ENCODE measurements at places on chromosomes 12 and 14.

DNA sequence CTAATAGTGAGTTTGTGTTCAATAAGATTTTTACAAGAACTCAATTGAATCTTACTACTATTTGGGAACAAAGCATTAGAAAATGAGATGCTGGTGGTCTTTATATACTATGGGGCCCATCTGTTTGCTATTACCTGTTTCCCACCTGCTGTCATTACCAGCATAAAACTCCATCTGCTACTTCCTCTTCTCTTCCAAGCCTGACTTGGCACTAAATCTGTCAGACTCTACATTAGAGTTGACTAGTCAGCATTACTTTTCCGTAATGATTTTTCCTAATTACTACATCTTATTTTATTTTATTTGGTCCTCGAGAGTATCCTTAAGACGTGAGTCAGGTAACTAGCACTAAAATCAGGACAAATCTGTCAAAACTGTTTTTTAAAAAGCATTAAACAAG is 68.1 kb upstream of the KRR1 start:
- no peak for DNase-seq

DNA sequence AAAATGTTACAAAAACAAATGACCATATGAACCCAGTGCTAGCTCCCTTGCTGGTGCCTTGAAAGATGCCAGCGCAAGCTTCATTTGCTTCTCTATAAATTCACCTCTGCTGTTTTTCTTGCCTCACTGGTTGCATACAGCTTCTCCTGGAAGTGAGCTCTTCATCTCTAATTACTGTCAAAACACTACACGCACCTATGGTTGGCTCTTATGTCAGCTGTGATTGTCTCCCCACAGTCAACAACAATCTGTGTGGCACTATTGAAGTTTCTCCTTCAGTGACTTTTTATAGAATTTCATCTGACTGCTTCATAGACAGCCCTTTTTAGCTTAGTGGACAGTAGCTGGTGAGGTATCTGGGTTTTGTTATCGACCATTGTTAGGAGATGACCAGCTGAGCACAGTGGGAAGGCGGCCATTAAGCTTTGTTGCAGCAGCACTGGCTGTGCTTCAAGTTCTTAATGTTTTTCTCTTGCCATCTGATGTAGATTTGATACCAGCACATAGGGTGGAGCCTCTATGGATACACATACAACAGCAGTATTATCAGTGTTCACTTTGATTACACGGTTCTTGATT is 131.8 kb downstream of the KITLG start:
- DNase-seq = no peak

- no peak for DNase-seq
Observed at GRCh38 chr12:77553976-77554619, 276.6 kb upstream of the NAV3 start.

DNA sequence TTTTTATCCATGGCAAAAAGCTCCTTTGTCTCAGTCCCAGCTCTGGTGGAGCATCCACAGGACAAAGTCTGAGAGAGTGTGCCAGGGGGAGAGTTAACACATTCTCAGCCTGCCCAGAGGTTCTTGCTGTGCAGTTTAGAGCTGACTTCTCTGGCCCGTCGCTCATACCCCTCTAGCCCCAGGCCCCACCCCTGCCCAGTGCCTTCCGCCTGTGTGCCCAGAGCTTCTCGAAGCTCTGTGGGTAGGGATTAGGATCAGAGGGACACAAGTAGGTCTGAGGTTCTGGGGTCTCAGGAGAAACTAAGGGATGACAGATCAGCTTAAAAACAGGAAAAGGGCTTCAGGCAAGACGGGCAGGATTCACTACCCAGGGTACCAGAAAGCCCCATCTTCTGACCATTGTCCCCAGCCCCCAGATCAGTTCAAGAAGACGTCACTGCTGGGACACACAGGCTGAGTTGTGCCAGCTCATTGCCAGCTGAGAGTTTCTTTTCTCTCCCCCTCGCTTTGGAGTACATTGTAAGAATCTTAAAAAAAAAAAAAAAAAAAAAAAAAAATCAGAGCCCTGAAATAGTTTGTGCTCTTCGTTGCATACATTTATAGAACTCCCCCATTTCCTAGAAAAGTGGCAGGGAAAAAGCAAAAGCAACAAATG is 127.0 kb downstream of the GCH1 start:
- no peak for DNase-seq

GRCh38 chr14:20429801-20430669 is 5.9 kb downstream of the KLHL33 start:
- no peak for DNase-seq

DNA sequence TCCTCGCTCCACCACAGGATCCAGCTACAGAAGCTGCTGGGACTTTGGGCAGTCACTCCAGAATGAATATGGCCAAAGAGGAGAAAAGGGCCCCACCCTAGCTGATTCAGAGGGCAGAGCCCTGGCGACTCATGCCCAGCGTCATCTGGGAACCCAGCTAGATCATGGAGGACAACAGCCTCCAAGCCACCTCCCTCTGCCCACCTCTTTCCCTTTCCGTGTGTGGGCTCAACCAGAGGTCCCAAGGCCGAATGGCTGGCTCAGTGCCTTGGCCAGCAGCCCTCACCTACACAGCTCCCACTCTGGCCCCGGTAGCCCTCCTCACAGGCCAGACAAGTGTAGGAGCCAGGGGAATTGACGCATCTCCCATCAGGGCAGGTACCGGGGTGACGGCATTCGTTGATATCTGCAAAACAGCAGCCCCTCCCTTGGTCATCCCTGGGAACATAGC is 17.4 kb downstream of the ISCA2 start:
- DNase-seq = peak; percentile 24

GRCh38 chr14:51283402-51284085 is 43.5 kb downstream of the TMX1 start:
- DNase-seq = peak; percentile 92

DNA sequence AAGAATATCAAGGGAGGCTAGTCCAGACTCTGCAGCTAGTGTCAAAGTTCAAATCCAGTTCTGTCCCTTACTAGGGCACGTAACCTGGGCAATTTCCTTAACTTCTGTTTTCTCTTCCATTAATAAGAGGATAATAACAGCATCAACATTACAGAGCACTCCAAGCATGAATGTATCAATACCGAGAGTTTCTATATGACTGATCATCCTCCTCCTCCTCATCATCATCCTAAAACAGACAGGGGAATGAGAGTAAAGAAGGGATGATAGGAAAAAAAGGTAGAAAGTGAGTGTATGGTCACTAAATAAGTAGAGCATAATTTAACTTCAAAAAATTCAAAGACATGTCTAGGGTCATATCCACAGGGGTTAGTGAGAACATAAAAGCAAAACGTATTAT is 171.4 kb downstream of the NDUFA12 start:
- DNase-seq = no peak

GRCh38 chr14:22285991-22286390 is 303.0 kb downstream of the DAD1 start:
- DNase-seq = no peak

DNA sequence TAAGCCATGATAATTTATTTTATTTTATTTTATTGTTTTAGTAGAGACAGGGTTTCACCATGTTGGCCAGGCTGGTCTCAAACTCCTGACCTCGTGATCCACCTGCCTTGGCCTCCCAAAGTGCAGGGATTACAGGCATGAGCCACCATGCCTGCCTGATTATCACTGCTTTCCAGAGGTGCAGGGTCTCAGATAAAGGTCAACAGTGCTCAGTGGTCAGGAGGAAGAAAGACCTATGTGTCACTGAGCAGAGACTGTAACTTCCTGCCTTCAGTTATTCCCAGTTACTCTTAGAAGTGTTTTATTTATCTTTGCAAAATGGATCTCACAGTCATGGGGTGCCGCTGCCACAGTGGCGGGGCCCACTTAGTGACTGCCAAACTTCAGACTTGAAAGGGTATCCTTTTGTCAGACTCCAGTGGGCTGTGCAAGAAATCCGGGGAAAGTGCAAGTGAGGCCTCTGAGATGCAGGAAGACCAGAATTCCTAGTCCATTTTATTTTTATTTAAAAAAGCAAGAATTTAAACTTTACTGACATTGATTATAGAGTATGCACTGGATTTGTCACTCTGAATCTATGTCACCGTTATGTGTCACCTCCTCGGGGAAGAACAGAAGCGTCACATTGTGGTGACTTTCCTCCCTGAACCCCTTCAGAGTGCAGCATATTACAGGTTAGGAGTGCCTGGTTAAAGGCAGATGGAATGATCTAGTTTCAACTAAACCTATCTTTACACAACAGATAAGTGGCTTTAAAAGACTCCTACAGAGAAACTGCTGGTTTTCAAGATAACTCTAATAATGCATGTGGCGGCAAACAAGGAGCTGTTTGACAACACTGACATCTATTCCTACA is 59.1 kb upstream of the BICD1 start:
- no peak for DNase-seq

DNA sequence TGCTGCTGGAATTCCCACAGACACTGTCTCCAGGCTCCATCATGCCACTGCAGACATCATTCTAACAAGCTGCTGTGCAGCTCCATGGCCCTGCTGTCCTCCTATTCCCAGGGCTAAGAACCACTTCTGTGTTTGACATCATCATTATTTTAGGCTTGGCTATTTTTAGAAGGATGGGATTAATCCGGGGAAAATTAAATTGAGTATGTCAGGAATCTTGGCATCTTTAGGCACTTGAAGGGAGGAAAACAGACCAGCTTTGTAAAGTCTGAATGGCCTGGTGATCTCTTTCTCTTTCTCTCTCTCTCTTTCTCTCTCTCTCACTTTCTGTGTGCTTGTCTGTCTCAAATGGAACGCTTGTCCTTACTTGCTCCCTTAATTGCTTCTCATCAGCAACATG is 568.3 kb upstream of the FLRT2 start:
- peak; percentile 12 for DNase-seq

DNA sequence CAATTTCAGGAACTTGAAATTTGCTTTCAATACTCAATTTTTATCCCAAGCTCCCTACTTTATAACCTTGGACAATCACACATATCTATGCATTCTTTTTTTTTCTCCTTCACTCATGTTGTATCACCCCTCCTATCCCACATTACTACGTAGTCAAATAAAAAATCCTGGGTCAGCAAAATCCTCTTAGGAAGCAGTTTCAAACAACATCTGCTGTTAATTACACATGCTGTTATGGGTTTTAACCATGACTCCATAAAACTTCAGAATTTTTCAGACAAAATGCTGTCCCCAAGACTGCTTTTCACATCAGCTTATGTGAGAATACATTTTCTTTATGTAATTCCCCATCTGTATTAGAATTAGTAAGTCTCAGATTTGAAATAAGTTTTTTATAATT is 61.7 kb downstream of the LRFN5 start:
- peak; percentile 77 for DNase-seq

- DNase-seq = no peak
Observed at GRCh38 chr14:106844608-106845285, 1318.4 kb downstream of the TMEM121 start.

DNA sequence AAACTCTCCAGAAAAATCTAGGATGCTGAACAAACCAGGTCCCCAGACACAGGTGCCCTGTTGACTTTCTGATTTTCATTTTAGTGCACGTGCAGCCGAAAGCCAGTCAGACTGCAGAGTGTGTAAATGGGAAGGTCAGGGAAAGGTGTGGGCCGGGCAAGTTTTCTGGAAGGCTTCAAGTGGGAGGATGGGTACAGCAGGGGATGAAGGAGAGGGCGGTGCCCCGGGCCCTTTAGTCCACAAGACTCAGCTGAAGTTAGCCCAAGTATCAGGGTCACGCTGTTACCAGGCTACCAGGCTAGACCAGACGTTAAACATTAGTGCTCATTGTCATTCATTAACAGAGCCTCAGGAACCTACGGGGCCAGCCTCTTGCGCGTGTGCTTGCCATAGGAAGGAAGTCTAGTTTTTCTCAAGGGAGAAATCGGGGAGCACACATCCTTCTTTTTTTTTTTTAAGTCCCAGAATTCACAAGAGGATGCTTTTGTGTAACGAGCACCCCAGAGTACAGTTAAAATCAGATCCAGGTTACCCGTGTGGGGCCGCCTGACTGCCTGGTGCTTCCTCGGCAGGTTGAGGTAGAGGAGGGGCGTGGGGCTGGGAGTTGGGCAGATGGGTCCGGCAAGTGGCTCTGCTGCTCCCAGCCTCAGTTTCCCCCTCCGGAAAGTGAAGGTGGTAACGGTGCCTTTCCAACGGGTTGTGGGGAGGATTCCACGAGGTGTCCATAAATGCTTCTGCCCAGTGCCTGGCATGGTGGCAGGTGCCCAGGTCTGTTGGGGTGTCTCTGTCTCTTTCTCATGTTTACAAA is 19.1 kb downstream of the BCL7A start:
- DNase-seq = no peak

DNA sequence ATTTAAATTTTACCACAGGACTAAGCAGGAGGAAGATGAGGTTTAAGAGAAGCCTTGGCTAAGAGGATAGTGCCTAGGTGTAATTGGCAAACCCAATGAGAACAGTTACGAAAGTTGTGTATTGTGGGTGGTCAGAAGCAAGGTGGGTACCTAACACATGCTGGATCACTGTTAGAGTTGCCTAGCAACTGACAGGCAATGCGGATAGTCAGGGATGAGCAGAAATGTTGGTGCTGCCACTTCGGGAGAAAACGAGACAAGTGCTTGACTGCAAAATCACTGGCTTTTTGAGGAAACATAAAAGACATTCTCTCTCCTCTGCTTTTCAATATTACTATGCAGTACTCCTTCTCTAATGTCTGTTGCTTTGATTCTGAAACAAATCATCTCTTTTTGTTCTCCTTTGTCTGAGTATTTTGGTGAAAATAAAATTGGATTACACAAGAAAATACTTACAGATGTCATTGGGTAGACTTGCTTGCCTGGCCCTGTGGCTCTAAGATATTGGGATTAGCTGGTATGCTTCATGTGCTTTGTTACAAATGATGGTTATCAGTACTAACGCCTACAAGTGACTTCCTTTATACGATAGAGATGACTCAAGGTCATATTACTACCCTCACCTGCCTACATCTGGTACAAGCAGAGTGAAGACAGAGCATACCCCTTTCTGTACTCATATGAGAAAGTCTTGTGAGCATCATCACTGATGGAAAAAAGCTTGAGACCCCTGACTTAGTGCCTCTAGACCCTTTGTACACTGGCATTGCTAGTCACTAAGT is 48.0 kb downstream of the TDP1 start:
- DNase-seq = no peak

DNA sequence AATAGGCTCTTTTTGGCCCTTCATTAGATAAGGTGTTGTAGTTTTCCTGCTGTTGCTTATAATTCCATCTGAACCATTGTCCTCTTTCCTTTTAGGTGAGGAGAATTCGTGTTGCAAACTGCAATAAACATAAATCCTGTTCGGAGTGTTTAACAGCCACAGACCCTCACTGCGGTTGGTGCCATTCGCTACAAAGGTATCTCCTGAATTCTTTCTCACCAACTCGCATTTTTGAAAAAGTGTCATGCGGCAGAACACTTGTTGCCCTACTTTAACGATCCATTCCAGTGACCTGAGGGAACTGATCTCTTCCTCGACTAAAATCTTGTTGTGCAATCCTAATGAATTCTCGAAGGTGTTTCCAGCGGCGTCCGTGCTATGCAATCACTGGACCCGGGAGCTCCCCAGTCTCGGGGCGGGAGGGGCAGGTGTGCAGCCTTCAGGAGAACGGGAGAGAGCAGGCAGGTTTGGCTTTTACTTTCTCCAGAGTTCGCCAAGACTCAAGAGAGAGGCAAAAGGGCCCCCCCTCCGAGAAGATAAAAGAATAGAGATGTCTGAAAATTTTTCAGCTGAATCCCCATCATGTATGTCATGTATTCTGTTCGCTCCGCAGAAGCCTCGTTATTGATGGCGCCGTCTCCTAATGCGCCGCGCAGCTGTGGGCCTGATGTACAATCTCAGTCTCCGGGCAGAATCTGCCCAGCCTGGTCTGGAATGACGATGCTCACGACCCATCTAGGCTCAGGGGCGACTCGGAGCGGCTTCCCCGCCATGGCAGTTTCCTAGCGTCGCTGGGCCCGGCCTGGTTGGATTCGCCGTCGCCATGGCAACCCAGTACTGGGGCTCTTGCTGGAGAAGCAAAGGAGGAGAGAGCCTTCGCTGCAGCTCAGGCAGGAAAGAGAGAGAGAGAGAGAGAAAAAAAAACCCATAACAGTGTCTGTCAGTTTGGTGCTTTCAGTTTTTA is 38.2 kb downstream of the PLXNC1 start:
- peak; percentile 69 for DNase-seq
